SW 1271 (cell line): ENCODE measurements at places on chromosomes 4 and X.

- DNase-seq: no peak
Observed at GRCh38 chr4:6288871-6289270, 19.2 kb downstream of the WFS1 start.

DNA sequence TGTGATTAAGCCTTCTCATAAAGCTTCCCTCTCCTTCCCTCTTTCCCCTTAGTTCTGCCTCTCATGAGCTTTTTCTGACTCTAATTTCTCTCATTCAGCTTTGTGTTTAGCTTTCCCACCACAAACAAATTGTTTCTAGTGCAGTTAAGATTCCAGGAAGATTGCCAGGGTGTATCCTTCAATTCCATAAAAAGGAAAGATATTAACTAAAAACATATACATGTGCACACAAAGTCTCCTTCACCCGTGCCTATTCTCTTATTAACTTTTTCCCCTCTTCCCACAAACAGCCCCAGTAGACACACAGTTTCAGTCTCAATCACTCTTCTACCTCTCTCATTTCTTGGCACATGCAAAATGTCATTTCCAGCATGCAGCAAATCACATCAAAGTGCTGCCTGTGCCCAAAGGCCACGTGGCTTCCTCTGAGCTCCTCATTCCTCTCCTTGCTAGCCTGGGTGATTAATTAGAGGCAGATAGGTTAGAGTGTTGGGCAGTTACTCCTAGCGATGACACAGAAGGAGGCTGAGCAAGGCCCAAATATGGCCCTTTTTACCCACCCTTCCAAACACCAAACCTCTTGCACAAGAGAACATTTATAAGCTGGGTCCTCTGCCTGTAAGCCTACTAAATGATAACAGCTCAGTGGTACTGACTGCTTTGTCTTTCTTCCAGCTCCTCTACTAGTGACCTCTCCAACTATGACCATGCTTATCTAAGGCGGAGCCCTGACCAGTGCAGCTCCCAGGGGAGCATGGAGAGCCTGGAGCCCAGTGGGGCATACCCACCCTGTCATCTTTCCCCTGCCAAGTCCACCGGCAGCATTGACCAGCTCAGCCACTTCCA is 159.6 kb downstream of the SOWAHB start:
- no peak for DNase-seq

DNA sequence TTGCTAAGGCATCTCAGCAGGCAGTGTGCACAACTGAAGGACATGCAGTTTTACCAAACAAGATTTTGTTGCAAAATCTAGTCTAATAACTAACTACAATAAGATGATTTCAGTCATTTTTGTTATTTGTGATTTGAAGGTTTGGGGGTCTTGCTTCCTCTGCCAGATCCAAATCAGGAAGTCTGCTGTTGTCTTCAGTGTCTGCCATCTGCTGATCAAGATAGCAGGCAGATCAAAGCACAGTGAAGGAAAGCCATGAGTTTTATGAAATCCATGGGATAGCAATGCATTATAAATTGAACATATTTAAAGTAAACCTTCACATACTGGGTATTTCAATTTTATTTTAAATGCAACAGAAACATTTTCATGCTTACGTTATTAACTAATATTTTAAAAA is 169.1 kb upstream of the ETNPPL start:
- DNase-seq: no peak

GRCh38 chr4:108116423-108117168 is 52.1 kb downstream of the LEF1 start:
- no peak for DNase-seq

GRCh38 chr4:92994727-92995126 is 691.0 kb downstream of the GRID2 start:
- DNase-seq: no peak
